ENCODE measurements at places on chromosomes 7 and 10. TPM values are rescaled to one million over a fixed set of nuclear protein-coding genes. Genes with fewer than 3 reads are reported as not detected.

- peak; percentile 97 for DNase-seq
These were observed at the start of gene SHOC2 for GRCh38 chr10:110919349-110919931. Gene SHOC2 (plus strand): TSS chr10:110919604. CDS start chr10:110964359, 44,755 bp downstream.

DNA sequence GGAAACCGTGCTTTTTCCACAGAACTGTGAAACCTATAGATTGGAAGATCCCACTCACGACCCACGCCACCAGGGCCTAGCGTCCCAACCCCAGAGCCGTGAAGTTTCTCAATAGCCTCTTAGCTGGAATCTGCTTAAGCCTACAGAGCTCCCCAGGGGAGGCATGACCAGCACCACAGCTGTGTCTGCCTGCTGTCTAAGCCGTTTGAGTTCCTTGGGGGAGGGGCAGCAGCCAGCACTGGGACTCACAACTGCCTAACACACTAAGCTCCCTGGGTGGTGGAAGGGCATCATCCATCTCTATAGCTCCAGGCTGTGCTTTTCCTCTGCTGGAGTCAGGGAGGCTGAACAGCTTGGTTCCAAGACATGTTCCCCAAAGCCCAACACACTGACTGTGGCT lies 26.0 kb upstream of the TMEM140 start:
- DNase-seq = no peak

- no peak for DNase-seq
These were observed 38.7 kb downstream of the NRF1 start for GRCh38 chr7:129650056-129650758.

- no peak for DNase-seq
These were observed 19.6 kb upstream of the AMZ1 start for GRCh38 chr7:2668401-2668800.

DNA sequence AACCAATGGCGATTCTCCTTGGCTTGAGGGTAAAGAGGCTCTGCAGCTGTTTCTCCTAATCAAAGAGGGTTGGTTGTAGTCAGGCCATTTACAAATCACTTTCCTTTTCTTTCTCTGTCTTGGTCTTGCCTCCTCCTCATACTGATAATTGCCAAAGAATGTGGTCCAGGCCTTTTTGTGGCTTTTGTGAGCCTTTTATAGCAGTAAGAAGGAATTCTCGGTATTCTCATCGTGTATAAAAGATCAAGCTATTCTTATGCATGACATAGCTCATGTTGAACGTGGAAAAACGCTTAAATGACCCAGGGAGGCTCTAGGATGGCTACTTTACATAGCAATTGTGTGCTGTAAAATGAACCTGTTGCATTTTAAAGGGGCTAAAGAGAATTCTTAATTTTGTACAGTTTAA lies 62.6 kb downstream of the RBM20 start:
- DNase-seq = no peak

DNA sequence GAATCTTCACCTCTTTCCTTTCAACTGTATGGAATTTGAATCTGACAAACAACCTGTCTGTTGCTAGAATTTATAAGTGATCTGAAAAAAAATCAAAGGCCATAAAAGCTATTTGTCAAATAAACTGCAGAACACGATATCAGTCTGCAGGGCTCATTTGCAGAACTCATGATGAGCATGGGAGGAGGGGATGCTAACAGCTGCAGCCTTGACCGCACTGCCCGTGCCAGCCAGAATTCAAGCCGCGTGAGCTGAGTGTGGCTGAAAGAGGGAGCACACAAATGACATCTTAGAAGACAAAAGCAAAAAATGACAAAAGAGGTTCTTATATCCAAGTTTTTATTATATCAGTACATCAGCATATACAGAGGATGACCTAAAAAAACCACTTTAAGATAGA lies 15.7 kb downstream of the LRRTM3 start:
- no peak for DNase-seq

DNA sequence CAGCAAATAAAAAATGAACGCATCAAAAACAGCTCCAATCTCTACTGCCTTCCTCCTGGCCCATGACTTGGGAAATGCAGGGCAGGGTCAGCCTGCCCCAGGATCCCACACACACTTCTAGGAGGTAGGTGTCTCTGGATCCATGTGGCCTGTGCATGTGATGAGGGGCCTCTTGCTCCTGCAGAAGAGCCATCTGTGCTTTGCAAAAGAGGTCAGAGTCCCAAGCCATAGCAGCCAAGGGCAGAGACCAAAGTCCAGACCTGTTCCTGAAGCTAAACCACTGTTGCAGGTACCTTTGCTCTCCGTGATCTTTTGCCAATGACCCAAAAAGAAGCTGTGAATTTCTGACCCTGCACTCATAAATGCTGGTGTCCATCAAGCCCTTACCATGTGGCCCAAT lies 57.1 kb downstream of the KCNMA1 start:
- no peak for DNase-seq

DNA sequence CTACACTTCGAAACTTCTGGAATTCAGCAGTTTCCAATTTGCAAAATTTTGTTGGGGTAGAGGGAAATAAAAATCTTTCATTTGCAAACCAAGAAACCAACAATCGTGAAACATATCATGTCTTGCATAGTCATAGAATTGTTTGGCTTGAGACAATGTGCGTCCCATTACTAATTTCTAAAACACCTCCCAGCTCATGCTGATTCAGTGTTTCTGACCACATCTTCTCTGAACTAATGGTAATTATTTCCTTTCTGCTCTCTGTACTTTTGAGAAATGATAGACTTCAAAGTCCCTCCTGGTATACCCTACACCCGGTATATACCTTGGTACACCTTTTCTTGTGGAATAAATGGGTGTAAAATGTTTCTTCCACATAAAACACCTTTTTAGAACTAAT lies 41.8 kb upstream of the TSPAN13 start:
- DNase-seq = no peak

The RBP4 gene
- total RNA-seq = 2.5 TPM

Measured in cerebellum (tissue), 4 donors.